ENCODE measurements at places on chromosomes 13 and 19.

- DNase-seq, result no peak
These were observed 47.4 kb downstream of the SMAD9 start for GRCh38 chr13:36872621-36873020.

DNA sequence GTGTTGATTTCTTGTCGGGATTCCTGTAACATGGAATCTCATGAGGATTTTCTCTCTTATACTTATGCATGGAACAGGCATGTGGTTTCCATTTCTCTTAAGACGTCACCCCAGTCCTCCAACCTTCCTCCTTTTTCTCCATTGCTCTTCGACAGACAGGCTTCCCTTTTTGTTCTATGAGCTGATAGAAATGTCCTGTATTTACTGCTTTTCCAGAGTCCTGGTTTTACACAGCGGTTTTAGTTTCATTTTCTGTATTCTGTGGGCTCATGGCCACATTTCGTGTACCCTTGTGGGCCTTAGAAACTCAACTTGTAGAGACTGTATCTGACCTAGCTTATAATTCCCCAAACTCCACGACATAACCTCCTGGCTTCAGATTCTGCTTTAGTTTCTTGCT is 113.1 kb downstream of the PAN3 start:
- no peak for DNase-seq

GRCh38 chr13:77749344-77749880 is 51.9 kb downstream of the SLAIN1 start:
- DNase-seq, result no peak

GRCh38 chr19:2151339-2152229 is at the start of gene AP3D1:
AP3D1 (minus strand) TSS chr19:2151566; CDS start chr19:2151334, 232 bp downstream.
- peak; percentile 99 for DNase-seq

DNA sequence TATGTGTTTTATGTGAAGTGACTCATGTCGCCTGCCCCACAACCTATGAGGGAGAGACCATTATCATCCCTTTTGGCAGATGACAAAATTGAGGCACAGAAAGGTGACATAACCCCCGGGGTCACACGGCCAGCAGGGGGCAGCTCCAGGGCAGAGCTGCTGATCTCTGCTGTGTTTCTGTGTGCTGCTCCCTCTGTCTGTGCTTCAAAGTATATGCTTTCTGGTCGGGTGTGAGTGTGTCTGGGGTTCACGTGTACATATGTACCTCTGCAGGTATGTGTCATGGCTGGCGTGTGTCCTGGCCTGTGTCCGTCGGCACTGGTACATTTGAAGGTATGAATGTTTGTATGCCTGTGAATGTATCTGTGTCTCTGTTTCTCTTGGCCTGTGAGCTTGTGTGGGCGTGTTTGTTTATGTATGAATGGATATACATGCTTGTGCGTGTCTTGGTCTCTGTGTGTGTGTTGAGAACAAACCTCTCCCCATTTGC is 7.1 kb downstream of the LIPE start:
- peak; percentile 64 for DNase-seq

- DNase-seq, result no peak
These were observed 31.3 kb downstream of the LTBP4 start for GRCh38 chr19:40632311-40633036.

DNA sequence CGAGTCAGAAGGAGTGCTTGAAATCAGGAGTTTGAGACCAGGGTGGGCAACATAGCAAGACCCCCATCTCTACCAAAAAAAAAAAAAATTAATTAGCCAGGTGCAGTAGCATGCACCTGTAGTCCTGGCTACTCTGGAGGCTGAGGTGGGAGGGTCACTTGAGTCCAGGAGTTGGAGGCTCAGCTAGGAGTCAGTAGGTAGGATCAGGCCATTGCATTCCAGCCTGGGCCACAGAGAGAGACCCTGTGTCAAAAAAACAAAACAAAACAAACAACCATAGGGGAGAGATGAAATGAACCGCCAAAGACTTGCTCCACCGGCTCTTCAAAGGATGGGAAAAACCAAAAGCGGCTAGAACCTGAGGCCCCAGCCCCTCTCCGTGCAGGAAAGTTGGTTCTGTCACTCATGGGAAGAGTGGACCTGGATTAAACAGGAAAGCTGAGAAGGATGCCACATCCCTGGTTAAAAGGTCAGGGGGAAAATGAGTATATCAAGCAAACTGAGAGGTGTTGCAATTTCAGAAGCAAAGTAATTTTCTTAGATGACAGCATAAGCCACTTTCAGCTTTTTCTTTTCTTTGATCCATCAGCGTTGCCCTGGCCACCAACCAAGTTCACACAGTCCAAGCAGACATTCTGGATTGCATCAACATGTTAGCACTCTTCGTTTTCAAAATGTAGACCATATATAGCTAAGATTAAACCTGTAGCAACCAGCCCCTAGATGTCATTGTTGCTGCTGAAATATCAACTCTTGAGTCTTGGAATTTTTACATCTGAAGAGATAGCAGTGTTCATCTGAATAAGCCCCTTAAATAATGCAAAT is 8.9 kb upstream of the ZNF507 start:
- no peak for DNase-seq

- DNase-seq, result no peak
These were observed 183.7 kb downstream of the COL4A1 start for GRCh38 chr13:110123041-110123809.

- no peak for DNase-seq
These were observed 973.5 kb upstream of the SPRY2 start for GRCh38 chr13:81314461-81314860.
